ENCODE measurements at places on chromosomes 2 and 18.

GRCh38 chr2:105294844-105295481 is 34.6 kb downstream of the TGFBRAP1 start:
- no peak for DNase-seq

GRCh38 chr18:48913201-48913600 is 37.6 kb downstream of the SMAD7 start:
- DNase-seq, result no peak

GRCh38 chr2:60926741-60927552 is 45.6 kb downstream of the REL start:
- DNase-seq, result peak; percentile 81

- no peak for DNase-seq
Observed at GRCh38 chr2:217954469-217954868, 48.3 kb downstream of the TNS1 start.

DNA sequence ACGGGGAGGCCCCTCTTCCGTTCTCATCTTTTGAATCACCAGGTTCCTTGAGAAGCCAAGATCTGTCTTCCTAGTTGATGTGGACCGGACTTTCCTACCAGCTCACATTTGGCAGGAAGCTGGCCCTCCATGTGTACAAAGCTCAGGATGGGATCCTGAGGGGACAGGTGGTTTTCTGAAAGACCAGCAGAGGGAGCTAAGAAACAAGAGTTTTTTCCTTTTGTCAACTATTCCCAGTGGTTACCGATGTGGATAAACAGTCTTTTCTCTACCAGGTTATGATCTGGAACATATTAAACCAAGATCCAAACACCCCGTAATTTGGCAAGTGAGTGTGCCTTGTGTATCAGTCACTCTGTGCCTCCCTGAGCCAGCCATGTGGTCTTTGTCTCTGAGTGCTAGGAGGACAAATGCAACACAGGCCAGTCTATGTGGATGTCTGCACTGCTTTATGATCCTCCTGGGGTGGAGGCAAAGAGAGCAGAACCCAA is 25.1 kb upstream of the ARHGAP25 start:
- no peak for DNase-seq

GRCh38 chr18:49618742-49619681 is 57.2 kb downstream of the LIPG start:
- DNase-seq, result no peak

DNA sequence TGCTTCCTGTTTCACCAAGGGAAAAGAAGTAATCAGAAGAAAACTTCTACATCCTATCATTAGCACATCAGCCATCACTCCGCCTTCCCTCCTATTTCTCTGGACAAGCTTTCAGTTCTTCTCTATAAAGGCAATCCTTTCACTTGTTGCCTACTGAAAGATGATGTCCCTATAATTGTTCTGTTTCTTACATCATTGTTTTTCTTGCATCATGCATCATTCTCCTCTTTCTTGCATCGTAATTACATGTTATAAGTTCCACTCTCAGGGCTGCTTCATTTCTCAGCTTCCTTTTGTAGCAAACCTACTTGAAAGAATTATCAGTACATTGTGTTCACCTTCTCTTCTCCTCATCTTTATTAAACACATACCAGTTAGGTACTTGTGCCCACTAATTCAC is 7.2 kb downstream of the SLC30A6 start:
- no peak for DNase-seq

GRCh38 chr2:238379096-238379810 is 47.5 kb upstream of the ASB1 start:
- DNase-seq, result peak; percentile 76

- DNase-seq, result no peak
Observed at GRCh38 chr2:57444752-57445430, 601.7 kb upstream of the VRK2 start.

GRCh38 chr18:57705011-57705410 is 83.4 kb upstream of the NARS1 start:
- DNase-seq, result no peak

GRCh38 chr2:205060269-205060668 is 515.0 kb downstream of the PARD3B start:
- no peak for DNase-seq

DNA sequence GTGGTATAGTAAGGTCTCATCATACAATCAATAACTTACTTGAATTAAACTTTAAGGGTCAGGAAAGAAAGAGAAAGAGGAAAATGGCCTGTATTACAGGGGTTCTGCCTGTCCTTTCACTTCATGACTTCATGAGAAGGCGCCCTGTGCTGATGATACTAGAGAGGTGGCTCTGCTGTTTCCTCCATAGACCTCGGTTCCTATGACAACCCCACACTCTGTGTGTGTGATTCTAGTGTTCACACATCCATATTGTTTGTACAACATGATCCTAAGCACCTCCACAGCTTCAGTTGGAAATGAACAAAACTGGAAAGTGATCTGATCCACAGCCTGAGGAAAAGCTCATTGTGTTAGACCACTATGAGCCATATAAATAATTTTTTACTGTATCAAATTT is 7.0 kb upstream of the REEP1 start:
- no peak for DNase-seq

GRCh38 chr2:24471662-24472061 is 19.4 kb upstream of the NCOA1 start:
- no peak for DNase-seq

GRCh38 chr2:134690629-134691215 is 28.1 kb downstream of the TMEM163 start:
- no peak for DNase-seq

GRCh38 chr2:214035091-214035852 is 375.6 kb upstream of the VWC2L start:
- no peak for DNase-seq

DNA sequence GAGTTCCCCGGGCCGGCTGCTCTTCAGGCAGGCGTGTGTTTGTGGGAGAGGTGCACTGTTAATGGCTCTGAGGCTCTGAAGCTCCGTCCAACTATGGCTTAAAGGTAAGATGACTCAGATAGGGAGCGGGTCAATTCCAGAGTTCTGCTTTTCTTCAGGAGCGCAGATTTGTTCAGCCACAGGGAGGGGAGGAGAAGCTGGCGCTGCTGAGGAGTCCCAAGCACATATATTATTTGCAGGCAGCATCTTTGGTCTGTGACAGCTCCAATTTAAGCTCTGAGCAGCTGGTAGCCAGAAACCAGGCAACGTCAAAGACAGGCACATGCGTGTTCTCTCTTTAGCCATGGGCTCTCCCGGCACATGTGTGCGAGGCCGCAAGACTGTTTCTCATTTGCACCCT is 229.2 kb downstream of the BCL2 start:
- DNase-seq, result no peak

DNA sequence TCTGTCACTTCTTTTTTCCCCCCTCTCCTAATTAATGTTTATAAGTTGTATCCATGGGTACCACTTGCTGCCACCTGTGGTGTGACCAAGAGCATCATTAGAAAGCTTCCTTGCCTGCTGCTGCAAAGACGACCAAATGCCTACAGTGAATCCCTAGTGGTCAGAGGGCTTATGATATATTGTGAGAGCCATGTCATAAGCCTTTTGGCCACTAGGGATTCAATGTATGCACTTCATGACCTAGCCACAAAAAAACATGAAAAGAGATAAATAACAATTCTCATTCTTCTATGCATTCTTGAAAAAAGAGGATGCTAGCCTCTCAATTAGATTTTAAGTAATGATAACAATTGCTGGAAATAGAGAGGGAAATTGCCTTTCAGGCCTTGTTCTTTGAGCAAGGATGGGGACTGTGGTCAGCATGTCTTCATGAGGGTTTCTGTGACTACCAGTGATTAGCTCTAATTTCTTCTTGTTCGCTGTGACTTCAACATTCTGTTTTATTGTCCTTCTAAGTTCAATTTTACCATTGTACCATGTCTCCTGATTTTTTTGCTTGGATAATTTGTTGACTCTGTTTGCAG is 435.3 kb downstream of the TGIF1 start:
- no peak for DNase-seq

- no peak for DNase-seq
Observed at GRCh38 chr2:146370826-146371225, 1474.0 kb upstream of the ACVR2A start.

DNA sequence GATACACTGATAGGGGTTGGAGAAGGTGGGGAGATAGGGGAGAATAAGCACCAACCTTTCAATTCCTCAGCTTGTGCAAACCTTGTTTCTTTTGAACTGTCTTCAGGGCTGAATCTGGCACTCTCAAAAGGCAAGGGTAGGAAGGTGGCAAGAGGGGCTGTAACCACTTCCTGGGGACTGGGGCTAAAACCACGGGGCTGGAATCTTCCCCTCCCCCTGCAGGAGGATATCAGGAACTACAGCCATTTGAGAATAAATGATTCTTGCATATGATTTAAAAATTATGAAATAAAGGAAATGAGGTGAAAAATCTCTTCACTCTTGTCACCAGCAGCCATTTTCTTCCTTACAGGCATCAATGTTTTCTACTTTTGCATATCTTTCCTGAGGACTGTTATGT is 50.8 kb downstream of the ATOH8 start:
- peak; percentile 9 for DNase-seq

DNA sequence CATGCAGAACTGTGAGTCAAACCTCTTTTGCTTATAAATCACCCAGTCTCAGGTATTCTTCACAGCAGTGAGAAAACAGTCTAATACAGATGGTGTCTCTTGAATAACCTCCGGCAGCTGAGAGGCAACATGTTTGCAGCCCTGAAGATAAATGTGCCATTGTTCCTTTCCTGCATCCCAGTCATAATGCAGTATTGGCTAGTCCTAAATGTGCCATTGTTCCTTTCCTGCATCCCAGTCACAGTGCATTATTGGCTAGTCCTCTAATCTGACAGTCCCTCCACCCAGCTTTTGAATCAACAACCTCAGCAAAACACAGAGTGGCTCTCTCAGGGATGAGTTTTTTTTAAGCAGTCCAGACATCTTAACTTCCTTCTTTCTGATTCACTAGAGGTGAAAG is 550.7 kb downstream of the RIT2 start:
- no peak for DNase-seq

- DNase-seq, result no peak
Observed at GRCh38 chr2:17940091-17940630, 61.7 kb downstream of the KCNS3 start.

DNA sequence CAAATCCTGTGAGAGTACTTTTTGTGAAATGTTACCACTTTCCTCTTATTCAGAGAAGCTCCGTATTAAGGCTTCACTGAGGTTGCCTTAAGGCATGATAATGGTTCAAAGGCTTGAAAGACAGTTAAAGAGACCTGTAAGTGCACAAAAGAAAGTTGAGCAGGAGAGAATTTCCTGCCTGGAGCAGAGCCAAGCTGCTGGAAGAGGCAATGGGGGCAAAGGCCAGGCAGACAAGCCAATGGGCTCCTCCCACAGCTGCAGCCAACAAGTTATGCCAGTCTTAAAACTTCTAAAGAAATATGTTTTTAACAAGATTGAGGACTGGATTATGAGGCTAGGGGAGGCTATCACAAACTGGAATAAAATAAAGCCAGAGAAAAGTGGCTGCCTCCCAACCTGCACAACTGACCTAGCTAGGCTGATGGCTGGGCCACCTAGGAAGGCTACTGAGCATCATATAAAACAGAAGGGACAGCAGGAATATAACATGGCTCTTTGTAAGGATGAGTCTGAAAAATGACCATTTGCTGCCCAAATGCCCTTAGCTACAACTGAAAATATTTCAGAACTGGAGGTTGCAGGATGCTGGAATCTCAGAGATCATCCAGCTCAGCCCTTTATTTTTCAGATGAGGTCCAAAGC is 2.1 kb downstream of the IL1B start:
- no peak for DNase-seq

- no peak for DNase-seq
Observed at GRCh38 chr18:80067321-80067720, 33.1 kb downstream of the RBFA start.

GRCh38 chr2:10056439-10056838 is 13.1 kb downstream of the KLF11 start:
- DNase-seq, result no peak

DNA sequence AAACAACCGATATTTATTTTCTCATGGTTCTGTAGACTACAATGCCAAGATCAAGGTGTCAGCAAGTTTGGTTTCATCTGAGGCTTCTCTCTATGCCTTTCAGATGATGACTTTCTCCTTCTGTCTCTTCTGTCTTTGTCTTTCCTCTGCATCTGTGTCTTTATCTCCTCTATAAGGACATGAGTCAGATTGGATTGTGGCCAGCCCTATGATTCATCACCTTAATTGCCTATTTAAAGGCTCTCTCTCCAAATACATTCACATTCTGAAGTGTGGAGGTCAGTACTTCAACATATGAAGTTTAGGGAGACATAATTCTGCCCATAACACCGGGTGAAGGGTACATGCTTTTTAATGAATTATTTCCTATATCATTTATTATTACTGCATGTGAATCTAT is 71.2 kb upstream of the CNTNAP5 start:
- no peak for DNase-seq

DNA sequence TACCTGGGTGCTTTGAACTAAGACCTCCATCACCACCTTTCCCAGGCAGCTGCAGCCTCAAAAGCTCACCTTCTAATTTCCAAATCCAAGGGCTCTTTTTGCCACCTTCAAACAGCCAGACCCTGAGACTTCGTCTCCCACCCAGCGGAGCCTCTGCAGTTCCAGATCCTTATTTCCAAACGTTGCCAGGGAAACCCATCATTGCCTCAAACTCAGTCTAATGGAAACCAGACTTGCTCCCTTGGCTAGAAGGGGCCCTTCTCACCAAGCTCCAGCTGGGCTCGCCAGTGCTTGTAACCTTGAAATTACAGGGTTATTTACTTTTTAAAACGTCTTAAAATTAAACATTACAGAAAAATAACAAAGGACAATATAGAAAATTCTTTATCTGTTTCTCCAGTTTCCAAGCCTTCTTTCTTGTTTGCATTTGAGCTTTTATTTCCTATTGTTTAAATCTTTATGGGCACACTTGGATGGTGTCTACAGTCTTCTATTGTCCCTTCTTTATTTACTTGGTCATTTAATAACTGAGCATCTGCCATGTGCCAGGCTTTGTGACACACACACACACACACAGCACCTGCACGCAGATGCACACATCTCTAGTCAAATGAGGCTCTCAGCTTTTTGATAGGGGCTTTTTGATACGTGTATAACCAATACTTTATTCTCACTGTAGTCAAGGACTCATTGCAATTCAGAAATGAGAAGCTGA is 36.1 kb downstream of the TRPM8 start:
- no peak for DNase-seq

DNA sequence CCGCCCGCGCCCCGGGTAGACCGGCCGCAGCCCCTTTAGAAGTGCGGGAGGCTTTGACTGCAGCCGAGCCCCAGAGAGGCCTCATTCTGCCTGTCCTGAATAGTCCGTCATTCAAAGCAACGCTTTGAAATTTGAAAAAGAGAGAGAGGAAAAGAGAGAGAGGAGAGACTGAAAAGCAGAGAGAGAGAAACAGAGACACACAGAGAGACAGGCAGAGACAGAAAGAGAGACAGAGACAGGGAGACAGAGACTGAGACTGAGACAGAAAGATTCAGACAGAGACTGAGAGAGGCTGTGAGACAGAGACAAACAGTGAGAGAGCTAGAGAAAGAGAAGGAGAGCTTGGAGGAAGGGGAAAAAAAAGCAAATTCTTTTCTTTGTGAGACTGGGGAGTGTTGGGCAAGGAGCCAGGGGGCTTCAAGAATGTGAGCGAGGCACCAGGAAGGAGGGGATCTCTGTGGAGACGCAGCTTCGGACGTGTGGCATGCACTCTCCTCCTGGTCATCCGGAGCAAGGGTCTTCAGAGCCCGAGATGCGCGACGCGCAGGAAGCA is 73.1 kb downstream of the MYCN start:
- no peak for DNase-seq

GRCh38 chr2:44273596-44273995 is 1.7 kb upstream of the SLC3A1 start:
- DNase-seq, result no peak

- DNase-seq, result no peak
Observed at GRCh38 chr2:212794471-212794870, 255.9 kb upstream of the ERBB4 start.
